ELR (cell line): ENCODE measurements at places on chromosomes 16 and 17.

- DNase-seq = no peak
Observed at GRCh38 chr17:75566416-75566815, 21.2 kb upstream of the MYO15B start.

- DNase-seq = peak; percentile 0
Observed at GRCh38 chr16:35305476-35305875, 1846.1 kb downstream of the TP53TG3F start.

DNA sequence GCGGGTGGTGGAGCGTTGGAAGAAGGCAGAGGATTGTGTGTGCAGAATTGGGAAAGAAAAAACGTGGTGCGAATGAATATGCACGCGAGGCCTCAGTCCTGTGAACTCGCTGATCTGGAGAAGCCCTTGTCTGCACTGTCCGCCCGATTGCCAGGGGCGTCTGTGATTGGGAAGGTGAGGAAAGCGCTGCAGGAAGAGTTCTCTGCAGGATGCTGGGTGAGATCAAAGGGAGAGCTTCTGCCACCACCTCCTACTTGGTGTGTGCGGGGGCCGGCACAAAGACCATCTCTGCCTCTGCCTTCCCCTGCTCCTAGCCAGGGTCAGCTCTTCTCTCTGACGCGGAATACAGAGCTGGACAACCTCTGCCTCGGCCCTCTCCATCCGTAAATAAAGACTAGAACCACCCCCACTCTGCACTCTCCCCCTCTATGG lies 841 bp upstream of the RAB5C start:
- DNase-seq = no peak

DNA sequence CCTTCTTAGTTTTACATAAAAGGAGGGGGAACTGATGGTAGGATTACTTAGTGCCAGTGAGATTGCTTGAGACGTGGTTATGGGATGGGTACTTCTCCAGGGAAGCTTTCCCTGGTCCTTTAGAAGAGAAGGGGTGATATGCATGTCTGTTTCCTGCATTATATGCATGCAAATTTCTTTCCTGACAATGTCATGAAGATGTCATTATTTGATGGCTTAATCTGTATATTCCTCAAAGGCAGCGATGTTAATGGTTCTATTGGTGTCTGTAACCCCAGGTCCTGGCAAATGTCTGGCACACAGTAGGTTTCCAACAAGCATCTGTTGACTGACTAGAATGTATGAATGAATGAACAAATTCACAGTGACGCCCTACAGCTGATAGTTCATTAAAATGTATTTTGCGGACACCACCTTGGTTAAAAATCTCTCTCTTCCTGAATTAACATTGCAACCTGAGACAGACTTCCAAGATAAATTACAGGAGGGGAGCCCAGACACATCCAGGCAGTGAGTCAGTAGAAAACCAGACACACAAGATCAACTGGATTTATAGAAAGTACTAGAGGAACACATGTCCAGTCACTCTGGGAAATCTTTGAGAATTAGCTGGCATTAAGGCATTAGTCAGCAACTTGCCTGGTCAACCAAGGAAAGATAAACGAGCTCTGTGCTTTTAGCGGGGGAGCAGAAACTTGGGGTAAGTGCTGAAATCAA lies 293.4 kb downstream of the XYLT1 start:
- DNase-seq = peak; percentile 37

- DNase-seq = no peak
Observed at GRCh38 chr17:19718041-19718612, 1.7 kb upstream of the SLC47A2 start.

DNA sequence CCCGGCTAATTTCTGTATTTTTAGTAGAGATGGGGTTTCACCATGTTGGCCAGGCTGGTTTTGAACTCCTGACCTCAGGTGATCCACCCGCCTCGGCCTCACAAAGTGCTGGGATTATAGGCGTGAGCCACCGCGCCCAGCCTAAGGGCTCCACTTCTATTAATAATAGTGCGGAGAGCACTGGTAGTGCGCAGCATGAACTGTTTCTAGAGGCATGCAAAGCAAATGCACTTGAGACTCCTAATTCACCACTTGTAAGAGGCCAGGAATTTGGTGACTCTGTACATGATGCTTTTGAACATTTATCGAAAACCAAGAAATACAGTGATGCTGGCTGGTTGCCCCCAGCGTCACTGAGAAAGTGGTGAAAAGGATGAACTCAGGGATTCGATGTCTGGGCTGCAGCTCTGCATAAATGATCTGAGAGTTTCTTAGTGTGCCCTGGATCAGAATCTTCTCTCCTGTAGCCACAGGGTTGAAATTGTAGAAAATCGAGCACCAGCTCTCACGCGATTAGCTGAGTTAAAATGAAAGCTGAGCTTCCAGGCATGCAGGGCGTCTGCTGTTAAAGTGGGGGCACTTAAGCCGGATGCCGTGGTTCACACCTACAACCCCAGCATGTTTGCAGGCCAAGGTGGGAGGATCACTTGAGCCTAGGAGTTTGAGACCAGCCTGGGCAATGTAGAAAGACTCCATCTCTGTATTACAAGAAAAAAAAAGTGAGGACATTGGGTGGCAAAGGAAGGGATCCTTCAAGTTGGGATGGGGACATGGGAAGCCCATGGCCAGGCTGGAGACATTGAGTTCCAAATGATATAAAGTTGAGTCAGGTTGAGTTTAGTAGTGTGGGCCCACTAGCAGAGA lies 4.8 kb downstream of the RNF213 start:
- DNase-seq = no peak

DNA sequence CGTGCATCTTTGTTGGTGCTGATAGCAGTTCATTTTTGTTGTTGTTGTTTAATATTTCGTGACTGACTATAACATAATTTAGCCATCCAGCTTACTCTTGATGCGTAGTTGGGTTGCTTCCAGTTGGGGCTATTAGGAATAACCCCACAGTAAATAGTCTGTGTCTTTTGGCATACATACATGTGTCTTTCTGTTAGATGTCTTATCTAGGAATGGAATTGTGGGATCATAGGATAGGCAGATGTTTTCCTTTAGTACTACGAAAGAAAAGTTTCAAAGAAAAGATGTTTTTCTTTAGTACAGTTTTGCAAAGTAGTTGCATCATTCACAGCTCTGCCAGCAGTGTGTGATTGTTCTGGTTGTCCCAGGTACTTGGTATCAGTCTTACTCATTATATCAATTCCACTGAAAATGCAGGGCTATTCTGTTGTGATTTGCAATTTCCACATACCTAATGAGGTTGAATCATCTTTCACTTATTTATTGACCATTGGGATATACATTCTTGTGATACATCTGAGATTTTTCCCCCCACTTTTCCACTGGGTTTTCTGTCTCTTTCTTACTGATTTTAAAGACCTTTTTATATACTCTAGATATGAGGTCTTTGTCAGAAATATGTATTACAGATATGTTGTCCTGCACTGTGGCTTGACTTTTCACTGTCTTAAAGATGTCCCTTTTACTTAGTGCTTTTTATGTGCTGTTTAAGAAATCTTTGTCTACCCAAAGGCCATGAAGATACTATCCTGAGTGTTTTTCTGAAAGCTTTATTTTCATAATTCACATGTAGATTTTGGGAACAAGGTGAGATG lies 173.3 kb downstream of the MRTFB start:
- DNase-seq = no peak

DNA sequence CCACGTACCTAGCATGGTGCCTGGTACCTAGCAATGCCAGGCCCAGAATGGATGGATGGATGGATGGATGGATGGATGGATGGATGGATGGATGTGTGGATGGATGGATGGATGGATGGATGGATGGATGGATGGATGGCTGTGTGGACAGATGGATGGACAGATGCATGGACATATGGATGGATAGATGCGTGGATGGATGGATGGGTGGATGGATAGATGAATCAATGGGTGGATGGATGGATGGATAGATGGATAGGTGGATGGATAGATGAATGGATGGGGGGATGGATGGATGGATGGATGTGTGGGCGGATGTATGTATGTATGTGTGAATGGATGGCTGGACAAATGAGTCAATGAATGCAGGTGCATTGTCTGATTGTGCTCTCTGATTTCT lies 12.6 kb downstream of the GPR139 start:
- no peak for DNase-seq

GRCh38 chr17:82888583-82889495 lies 49.0 kb upstream of the ZNF750 start:
- DNase-seq = no peak

DNA sequence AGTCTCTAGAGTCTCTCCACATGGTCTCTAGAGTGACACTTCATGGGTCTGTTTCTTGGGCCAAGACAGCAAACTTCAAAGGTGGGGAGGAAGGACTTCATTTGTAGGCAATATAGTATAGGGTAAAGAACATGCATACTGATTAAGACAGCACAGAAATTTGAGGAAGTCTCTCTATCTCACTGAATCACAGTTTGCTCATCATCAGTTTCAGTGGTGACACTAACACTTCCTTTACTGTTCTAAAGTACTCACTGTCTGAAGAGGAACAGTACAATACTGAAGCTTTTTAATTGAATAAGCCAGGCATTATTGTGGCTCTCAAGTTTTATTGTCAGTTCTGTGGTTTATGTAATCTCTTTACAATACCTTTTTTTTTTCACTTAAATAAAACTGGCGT lies 656.4 kb upstream of the CDH8 start:
- no peak for DNase-seq

GRCh38 chr16:1762879-1763520 lies 8.3 kb downstream of the NME3 start:
- no peak for DNase-seq

- peak; percentile 63 for DNase-seq
Observed at GRCh38 chr16:28189245-28189644, 22.5 kb downstream of the XPO6 start.

- DNase-seq = peak; percentile 3
Observed at GRCh38 chr16:73572135-73572828, 524.4 kb upstream of the ZFHX3 start.

DNA sequence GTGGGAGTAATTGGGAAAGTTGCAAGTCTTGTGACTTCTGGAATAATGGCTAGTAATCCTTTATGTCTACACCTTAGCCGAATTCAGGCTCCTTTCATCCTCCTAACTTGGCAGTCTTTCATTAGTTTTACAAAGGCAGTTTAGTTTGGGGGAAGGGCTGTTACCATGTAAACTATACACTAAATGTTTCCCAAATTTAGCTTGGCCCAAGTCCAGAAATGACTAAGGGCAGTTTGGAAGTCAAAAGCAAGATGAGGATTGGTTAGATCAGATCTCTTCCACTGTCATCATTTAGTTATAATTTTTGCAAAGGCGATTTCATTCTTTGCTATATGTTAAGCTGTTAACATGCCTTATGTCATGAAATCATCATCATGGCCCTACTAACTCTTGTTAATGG lies 115.4 kb upstream of the CACNG3 start:
- DNase-seq = no peak

DNA sequence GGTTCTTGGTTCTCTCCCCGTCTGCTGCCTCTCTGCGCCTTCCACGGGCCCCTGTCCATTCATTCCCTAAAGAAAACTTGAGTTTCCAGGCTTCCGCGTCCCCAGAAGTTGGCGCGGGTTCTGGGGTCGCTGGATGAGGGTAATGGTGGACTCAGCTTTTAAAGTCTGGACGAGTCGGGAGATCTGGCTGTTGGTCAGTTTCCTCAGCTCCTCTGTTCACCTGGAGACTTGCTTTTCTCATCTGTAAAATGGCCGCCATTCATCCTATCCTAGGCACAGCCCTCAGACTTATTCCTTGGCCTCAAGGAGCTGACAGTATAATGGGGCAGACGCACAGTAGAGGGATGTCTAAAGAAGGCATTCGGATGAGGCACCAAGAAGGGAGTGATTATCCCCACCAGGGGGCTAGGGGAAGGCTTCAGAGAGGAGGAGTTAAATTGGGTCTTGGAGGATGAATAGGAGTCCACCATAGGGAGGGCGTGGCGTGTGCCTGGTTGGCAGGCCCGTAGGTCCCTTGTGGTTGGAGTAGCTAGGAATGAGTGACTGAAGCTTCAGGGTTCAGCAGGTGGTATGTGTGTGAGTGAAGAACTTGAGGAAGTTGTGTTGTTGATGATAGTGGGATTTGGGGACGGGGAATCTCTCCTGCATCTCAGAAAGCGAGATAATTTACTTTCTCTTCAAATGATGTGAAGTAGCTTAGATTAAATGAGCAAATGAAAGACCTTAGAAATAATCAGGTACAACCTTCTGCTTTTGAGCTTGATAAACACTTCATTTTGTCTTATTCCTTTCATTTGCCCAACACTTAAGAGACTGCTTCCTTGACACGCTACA lies 652 bp downstream of the VPS35L start:
- DNase-seq = peak; percentile 74

- no peak for DNase-seq
Observed at GRCh38 chr17:10681866-10682446, 15.4 kb downstream of the SCO1 start.

DNA sequence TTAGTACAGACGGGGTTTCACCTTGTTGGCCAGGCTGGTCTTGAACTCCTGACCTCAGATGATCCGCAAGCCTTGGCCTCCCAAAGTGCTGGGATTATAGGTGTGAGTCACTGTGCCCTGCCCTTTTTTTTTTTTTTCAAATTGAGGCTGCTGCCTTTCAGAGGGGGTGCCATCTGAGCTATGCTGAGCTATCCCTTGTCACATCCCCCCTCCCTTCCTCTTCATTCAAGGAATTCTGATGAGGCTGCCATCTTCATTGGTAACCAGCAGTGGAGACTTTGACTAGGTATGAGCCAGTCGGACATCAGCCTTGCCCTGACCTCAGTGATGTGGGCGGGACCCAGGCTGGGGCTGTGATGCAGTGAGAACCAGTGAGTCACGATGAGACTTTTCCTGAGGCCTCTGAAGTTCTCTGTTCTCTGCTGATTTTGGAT lies 24.4 kb upstream of the GPT2 start:
- peak; percentile 97 for DNase-seq

DNA sequence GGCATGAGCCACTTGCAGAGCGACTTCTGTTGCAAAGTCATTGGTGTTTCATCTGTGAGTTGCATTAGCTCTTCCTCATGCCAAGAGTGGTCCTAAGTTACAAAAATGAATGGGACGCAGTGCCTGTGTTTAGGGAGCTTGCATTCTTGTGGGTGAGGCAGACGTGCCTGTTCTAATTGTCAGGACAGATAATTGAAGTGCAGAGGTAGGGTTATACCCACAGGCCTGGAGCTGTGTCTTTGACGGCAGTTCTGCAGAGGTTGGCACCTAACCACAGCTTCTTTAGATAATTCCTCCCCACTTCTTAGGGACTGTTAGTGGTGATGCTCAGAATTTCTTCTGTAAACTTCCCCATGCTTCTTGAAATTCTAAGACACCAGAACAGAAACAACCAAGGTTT lies 307.1 kb downstream of the SNX29 start:
- DNase-seq = no peak

DNA sequence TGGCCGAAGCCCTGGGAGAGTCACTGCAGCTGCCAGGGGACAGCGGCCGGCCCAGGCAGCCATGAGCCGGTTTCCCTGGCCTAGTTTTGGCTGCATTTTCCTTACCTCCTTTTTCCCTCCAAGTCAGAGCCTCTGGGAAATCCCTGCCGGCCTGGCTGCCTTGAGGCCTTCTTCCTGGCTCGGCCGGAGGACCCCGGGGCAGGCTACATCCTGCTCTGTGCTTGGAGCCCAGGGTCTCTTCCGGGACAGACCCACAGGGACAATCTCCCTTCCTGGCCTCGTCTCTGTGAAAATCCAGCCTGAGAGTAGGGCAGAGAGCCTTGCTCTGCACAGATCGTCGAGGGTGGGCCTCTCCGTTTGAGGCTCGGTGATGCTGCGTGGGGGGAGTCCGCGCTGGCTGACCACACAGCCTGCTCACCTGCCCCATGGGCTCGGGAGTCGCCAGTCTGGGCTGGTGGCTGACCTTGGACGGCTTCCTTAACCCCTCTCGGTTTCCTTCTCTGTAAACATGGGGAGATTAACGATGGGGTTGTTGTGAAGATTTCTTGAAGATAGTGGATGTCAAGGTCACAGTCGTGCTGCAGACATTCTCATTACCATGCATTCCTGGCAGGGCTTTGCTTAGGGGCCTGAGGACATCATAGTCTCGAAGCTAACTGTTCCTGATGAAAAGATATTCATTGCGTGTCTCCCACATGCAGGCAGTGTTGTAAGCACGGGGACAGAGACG lies 34.8 kb upstream of the CIBAR2 start:
- DNase-seq = no peak
